ENCODE measurements at places on chromosomes 2 and 18. TPM values are rescaled to one million over a fixed set of nuclear protein-coding genes. Genes with fewer than 3 reads are reported as not detected.

TMEM169 gene
- total RNA-seq, result 0.09 TPM

SRD5A2 gene
- total RNA-seq, result not detected

REG1B gene
- not detected for total RNA-seq

ATG16L1 gene
- 33.8 TPM for total RNA-seq

ASB18 gene
- total RNA-seq, result not detected

TUBA3E gene
- total RNA-seq, result not detected

RAD51AP2 gene
- total RNA-seq, result not detected

DHRS9 gene
- total RNA-seq, result 0.09 TPM

CPS1 gene
- 18.4 TPM for total RNA-seq

SERPINB2 gene
- total RNA-seq, result 0.74 TPM

PTGR3 gene
- total RNA-seq, result 7.7 TPM

CFAP221 gene
- total RNA-seq, result not detected

REEP1 gene
- not detected for total RNA-seq

SEMA4F gene
- total RNA-seq, result 4.1 TPM

PCARE gene
- total RNA-seq, result not detected

PLCL1 gene
- total RNA-seq, result 1.1 TPM

SP140 gene
- total RNA-seq, result under 0.01 TPM

NCK2 gene
- 25.6 TPM for total RNA-seq

ERBB4 gene
- total RNA-seq, result not detected

STARD6 gene
- not detected for total RNA-seq

DTNA gene
- 11.7 TPM for total RNA-seq

TNS1 gene
- total RNA-seq, result 74.4 TPM

RAPH1 gene
- total RNA-seq, result 12.1 TPM

CGREF1 gene
- total RNA-seq, result 7.0 TPM

ERMN gene
- total RNA-seq, result not detected

TGFA gene
- 0.28 TPM for total RNA-seq

ALPI gene
- not detected for total RNA-seq

ABCG5 gene
- total RNA-seq, result not detected

TUBB8B gene
- total RNA-seq, result not detected

CCDC138 gene
- 2.8 TPM for total RNA-seq

ABCG8 gene
- total RNA-seq, result not detected

FAM228A gene
- total RNA-seq, result 0.18 TPM

ATL2 gene
- 40.7 TPM for total RNA-seq

PROKR1 gene
- total RNA-seq, result not detected

NEU2 gene
- total RNA-seq, result not detected

NAT8 gene
- not detected for total RNA-seq

FOXI3 gene
- total RNA-seq, result not detected

EPB41L3 gene
- total RNA-seq, result 10.1 TPM

Measured in smooth muscle cell of bladder (primary cell).